Tongue (tissue), 3 donors: ENCODE measurements at places on chromosomes 16 and 17. TPM values are rescaled to one million over a fixed set of nuclear protein-coding genes. Genes with fewer than 3 reads are reported as not detected.

The MYO19 gene
- total RNA-seq: 54.2 TPM

The KRTAP9-2 gene
- total RNA-seq: not detected

The FOXF1 gene
- total RNA-seq: 3.6 TPM

The C16orf74 gene
- 14.5 TPM for total RNA-seq

The RAC3 gene
- total RNA-seq: 7.4 TPM

The CCDC137 gene
- total RNA-seq: 5.6 TPM

The HBA1 gene
- 357 TPM for total RNA-seq

The PMFBP1 gene
- total RNA-seq: 8.1 TPM

The HSD11B2 gene
- total RNA-seq: 7.8 TPM

The SLC12A3 gene
- total RNA-seq: not detected

The ABAT gene
- 18.9 TPM for total RNA-seq

The THUMPD1 gene
- 80.7 TPM for total RNA-seq

The PALB2 gene
- 8.4 TPM for total RNA-seq

The TBC1D3K gene
- total RNA-seq: not detected

The GP1BA gene
- not detected for total RNA-seq

The C1QTNF8 gene
- total RNA-seq: not detected

The SEPTIN1 gene
- not detected for total RNA-seq

The NEK8 gene
- 4.1 TPM for total RNA-seq

The RFNG gene
- 35.7 TPM for total RNA-seq
